ENCODE measurements at places on chromosomes 2 and 18.

- no peak for DNase-seq
These were observed 24.4 kb upstream of the LRP2 start for GRCh38 chr2:169386722-169387121.

- peak; percentile 74 for DNase-seq
These were observed 852 bp downstream of the POLI start for GRCh38 chr18:54269893-54270844.

DNA sequence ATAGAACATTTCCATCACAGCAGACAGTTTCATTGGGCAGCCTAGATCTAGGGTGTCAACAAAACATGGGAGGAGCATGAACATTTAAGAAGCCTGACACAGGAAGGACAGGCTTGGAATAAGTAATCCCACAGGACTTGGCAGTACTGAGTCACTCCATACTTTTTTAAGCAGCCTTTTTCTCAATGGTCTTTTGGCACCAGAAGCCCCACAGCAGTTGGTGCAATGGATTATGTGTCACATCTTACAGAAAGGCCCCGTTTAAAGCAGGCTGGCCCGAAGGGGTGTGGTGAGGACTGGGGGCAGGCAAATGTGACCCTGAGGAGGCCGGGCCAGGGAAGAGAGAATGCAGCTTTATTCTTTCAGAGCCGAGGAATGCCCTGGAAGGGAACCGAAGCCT lies 26.6 kb downstream of the SPTBN1 start:
- DNase-seq: no peak

GRCh38 chr2:88828397-88829137 lies 137.1 kb downstream of the RPIA start:
- DNase-seq: no peak

- no peak for DNase-seq
These were observed 334.5 kb upstream of the CYRIA start for GRCh38 chr2:17000184-17000482.

- no peak for DNase-seq
These were observed 227.3 kb upstream of the CCDC68 start for GRCh38 chr18:55186588-55186987.

Data from stimulated activated naive CD8-positive, alpha-beta T cell treated with anti-CD3 and anti-CD28 coated beads, Interleukin-15, amount 100 ng/mL, for 72 hours (primary cell).